ENCODE measurements at places on chromosomes 16 and 17.

- DNase-seq: no peak
These were observed 16.2 kb upstream of the MTMR4 start for GRCh38 chr17:58530655-58531054.

DNA sequence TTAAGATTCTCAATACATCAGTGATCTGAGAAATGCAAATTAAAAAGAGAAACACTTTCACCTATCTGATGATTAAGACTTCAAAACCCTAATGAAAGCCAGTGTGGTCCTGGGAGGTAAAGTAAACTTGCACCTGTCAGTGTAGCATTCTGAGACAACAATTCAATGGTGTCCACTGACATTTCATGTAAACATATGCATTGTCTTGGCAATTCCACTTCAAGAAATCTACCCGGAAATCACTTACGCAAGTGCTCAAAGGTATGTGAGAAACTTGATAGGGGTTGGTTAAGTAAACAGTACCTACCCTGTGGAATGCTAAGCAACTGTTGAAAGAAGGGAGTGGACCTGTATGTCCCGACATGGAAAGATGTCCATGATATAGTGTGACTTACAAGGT, 2.1 kb downstream of the ST6GALNAC1 start:
- DNase-seq: no peak

DNA sequence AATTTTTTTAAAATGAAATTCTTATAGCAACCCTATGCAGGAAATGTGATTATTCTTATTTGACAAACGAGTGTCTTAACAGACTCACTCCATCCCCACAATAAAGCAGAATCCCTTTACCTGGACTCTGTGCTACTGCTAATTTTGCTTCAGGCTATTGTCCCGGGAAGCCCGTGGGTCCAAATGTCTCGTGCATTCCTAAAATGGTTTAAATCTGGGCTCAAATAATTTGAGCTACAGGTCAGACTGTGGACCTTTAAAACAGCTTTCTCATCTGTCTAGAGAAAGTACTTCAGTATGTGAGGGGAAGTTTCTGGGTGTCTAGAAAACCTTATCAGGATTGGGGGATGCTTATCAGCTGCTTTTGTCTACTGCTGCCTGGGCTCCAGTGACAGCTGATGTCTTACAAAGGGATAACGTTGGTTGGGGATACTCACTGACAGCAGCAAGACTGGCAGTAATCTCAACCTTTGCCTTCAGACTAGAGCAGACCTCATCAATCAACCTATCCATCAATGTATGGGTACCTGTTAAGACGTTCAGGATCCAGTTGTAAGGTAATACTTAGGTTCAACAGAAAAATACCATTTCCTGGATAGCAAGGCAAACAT, 197.9 kb upstream of the CDH11 start:
- DNase-seq: no peak

- DNase-seq: no peak
These were observed 387.5 kb downstream of the UTP18 start for GRCh38 chr17:51647826-51648225.

GRCh38 chr16:10663146-10663545, 31.6 kb downstream of the TEKT5 start:
- no peak for DNase-seq

DNA sequence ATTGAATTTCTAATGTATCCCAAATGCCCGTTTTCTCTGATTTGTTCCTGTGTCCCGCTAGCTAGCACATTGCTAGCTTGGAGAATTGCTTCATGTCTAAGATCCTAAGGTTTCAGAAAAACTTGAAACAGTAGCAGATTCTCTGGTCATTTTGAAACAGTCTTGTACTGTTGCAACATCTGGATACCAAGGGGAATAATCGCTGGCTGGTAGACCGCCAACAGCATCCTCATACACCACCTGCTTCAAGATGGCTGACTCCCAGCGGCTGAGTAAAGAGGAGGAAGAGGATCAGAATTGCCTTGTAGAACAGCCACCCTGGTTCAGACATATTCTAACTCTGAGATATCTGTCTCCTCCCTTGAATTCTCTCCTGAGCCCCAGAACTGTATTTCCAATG, 226.7 kb upstream of the ELAC2 start:
- no peak for DNase-seq

DNA sequence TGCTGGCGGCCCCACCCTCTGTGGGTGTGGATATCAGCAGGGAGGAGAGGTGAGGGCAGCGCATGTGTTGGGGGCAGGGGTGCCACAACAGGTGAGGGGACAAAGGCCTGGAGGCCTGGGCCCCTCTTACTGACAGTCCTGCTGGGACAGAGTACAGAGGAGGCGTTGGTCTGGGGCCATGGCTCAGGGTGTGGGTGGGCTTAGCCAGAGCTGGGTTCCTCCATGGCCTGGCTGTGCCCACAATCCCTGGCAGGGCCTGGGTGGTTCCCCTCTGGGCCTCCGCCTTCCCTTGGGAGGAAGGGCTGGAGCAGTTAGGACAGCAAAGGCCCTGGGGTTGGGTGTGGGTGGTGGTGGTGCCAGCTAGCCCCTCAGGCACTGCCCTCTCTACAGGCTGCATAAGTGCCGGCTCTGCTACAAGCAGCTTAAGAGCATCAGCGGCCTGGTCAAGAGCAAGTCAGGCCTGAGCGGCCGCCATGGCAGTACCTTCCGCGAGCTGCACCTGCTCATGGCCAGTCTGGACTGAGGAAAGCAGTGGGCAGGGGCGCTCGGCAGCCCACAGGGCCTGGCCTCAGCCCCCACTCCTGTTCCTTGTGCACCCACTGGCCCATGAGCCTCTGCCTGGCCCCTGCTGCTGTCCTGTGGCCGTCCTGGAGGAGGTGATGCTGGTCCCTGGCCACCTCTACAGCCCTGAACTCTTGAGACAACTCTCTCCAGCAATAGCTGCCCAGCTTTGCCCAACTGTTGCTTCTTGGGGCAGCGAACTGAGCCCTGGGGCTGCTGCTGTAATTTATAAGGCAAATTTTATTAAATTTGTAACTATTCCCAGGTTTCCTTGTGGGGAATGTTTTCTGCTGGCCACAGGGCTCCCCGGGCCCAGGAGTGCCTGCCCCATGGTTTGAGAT, 21.1 kb downstream of the KATNB1 start:
- DNase-seq: no peak
